ENCODE measurements at places on chromosomes 5 and 9. TPM values are rescaled to one million over a fixed set of nuclear protein-coding genes. Genes with fewer than 3 reads are reported as not detected.

- no peak for DNase-seq
- no peaks in the 10 kb centered on the region for H3K36me3 ChIP-seq
- no peaks in the 10 kb centered on the region for H3K27me3 ChIP-seq
- H3K4me3 ChIP-seq = no peak overlapping the region
- H3K4me1 ChIP-seq = no peaks in the 10 kb centered on the region
- H3K27ac ChIP-seq = no peak overlapping the region
These were observed 50.6 kb downstream of the SIL1 start for GRCh38 chr5:139147483-139148087.

DNA sequence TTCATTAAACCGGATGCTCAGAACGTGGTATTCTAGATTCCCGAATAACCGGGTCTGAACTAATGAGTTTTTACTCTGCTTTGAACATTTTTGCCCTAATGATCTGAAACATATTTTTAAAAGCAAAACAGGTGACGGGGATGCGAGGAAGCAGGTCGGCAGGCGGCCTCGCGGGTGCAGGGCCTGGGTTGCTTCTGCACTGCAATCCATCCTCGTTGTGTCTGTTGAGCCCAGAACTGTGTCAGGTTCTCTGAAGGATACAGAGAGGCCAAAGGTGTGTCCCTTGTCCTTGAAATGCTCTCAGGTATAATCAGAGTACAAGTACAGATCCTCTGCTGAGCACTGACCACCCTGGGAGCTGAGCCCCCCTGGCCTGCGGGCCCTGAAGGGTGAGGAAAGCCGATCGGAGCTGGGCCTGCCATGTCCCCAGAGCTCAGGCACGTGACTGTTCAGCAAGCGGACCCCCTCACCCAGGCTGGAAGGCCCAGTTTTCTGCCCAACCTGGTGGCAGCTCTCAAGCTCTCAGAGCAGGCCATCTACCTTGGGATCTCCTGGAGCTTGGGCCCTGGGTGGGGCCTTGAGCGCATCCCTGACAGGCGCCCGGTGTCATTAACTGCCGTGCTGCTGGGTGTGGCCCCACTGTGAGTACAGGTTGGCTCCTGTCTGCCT, 151.8 kb downstream of the OLFM1 start:
- no peak overlapping the region for H3K4me3 ChIP-seq
- no peaks in the 10 kb centered on the region for H3K27me3 ChIP-seq
- no peaks in the 10 kb centered on the region for H3K4me1 ChIP-seq
- no peak for DNase-seq
- H3K36me3 ChIP-seq = no peaks in the 10 kb centered on the region
- no peak overlapping the region for H3K27ac ChIP-seq

- H3K4me1 ChIP-seq = no peaks in the 10 kb centered on the region
- DNase-seq = no peak
- H3K36me3 ChIP-seq = no peaks in the 10 kb centered on the region
- no peaks in the 10 kb centered on the region for H3K27me3 ChIP-seq
- no peak overlapping the region for H3K27ac ChIP-seq
These were observed 80.3 kb downstream of the GADD45G start for GRCh38 chr9:89684912-89685636.

DNA sequence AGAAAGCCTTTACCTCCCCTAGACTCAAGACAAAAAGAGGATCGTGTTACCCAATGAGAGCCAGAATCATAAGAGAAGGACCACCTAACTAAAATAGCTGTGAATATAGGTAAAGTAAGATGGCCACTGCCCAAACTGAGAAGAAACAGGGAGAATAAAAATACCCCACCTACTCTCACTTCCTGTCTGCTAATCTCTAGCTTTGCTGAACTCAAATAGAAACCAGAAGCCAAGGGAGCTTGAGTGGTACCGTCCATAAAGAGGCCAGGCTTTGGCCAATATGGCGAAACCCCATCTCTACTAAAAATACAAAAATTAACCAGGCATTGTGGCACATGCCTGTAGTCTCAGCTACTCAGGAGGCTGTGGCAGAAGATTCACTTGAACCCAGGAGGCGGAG, 123.0 kb upstream of the FST start:
- H3K36me3 ChIP-seq = no peaks in the 10 kb centered on the region
- no peak overlapping the region for H3K27ac ChIP-seq
- no peaks in the 10 kb centered on the region for H3K27me3 ChIP-seq
- no peaks in the 10 kb centered on the region for H3K4me1 ChIP-seq
- DNase-seq = no peak

GRCh38 chr9:113501129-113501686, 37.7 kb downstream of the RGS3 start:
- H3K4me1 ChIP-seq = peaks cover 21% of the 10 kb centered on the region
- DNase-seq = no peak
- H3K36me3 ChIP-seq = no peaks in the 10 kb centered on the region
- no peaks in the 10 kb centered on the region for H3K27me3 ChIP-seq
- H3K27ac ChIP-seq = no peak overlapping the region

- no peak for DNase-seq
- H3K36me3 ChIP-seq = no peaks in the 10 kb centered on the region
- no peaks in the 10 kb centered on the region for H3K27me3 ChIP-seq
- no peaks in the 10 kb centered on the region for H3K4me1 ChIP-seq
- no peak overlapping the region for H3K4me3 ChIP-seq
These were observed 64.2 kb upstream of the HTR1A start for GRCh38 chr5:64026493-64026892.

DNA sequence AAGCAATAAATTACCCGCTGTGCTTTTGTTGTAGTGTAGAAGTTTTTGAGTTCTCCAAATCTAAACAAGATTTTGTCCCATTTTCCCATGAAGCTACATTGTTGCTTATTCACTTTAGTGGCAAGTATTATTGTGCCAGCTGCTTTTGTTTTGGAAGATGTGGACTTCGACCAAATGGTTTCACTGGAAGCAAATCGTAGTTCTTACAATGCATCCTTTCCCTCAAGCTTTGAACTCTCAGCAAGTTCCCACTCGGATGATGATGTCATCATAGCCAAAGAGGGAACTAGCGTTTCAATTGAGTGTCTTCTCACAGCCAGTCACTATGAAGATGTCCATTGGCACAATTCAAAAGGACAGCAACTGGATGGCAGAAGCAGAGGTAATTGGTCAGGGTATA, 10.9 kb downstream of the MFAP3 start:
- peaks cover 46% of the 10 kb centered on the region for H3K36me3 ChIP-seq
- DNase-seq = no peak

GRCh38 chr5:107203243-107203642, 467.5 kb downstream of the EFNA5 start:
- H3K36me3 ChIP-seq = no peaks in the 10 kb centered on the region
- no peaks in the 10 kb centered on the region for H3K4me1 ChIP-seq
- no peak for DNase-seq
- H3K27me3 ChIP-seq = peaks cover 6% of the 10 kb centered on the region
- no peak overlapping the region for H3K27ac ChIP-seq
- H3K4me3 ChIP-seq = no peak overlapping the region

GRCh38 chr5:62681117-62681850, 102.7 kb downstream of the LRRC70 start:
- DNase-seq = no peak
- no peak overlapping the region for H3K4me3 ChIP-seq
- H3K27ac ChIP-seq = no peak overlapping the region
- H3K4me1 ChIP-seq = no peaks in the 10 kb centered on the region

DNA sequence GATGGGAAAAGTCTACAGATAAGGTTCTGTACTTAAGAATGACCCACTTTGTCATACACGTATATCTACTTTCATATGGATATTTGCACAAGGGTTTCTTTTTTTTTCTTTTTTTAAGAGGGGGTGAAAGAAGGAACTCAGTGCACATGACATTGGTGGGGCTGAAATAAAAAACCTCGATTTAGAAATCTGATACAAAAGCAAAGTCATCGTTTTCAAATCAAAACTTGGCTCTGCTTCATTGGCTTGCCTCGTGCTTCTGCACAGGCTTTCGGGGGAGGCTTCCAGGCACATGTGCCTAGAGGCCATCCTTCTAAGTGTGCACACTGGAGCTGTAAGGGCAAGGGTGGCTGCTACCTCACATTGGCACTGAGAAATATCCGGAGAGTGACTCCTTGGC, 31.1 kb downstream of the PTTG1 start:
- H3K4me3 ChIP-seq = no peak overlapping the region
- no peaks in the 10 kb centered on the region for H3K4me1 ChIP-seq
- no peak overlapping the region for H3K27ac ChIP-seq
- no peak for DNase-seq
- H3K27me3 ChIP-seq = no peaks in the 10 kb centered on the region

DNA sequence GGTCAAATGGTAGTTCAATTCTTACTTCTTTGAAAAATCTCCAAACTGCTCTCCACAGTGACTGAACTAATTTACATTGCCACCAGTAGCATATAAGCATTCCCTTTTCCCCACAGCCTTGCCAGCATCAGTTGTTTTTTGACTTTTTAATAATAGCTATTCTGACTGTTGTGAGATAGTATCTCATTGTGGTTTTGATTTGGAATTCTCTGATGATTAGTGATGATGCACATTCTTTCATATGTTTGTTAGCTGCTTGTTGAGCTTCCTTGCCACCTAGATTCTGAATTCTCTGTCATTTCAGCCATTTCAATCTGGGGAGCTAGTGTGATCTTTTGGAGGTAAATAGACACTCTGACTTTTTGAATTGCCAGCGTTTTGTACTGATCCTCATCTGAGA, 24.0 kb downstream of the CDK20 start:
- no peaks in the 10 kb centered on the region for H3K36me3 ChIP-seq
- no peak overlapping the region for H3K27ac ChIP-seq
- H3K4me3 ChIP-seq = no peak overlapping the region
- H3K27me3 ChIP-seq = peaks cover 9% of the 10 kb centered on the region

DNA sequence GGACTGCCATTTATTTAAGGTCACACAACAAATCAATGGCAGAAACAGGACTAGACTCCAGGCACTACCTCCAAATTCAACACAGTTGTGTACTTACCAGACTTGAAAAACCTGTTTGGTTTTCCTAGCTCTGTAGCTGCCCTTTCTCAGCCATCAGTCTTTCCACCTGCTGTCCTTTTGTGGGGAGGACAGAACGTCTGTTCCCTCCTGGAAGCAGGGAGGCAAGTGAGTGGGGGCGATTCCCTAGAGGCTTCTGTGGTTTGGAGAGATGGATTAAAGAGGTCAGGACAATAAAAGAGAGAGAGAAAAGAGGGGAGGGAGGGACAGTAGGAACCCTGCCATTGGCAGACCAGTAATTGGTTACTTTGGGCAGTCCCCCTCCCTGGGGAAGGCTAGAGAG, 14.7 kb downstream of the ASTN2 start:
- no peaks in the 10 kb centered on the region for H3K4me1 ChIP-seq
- H3K27ac ChIP-seq = no peak overlapping the region
- no peak overlapping the region for H3K4me3 ChIP-seq
- no peak for DNase-seq
- H3K36me3 ChIP-seq = no peaks in the 10 kb centered on the region

DNA sequence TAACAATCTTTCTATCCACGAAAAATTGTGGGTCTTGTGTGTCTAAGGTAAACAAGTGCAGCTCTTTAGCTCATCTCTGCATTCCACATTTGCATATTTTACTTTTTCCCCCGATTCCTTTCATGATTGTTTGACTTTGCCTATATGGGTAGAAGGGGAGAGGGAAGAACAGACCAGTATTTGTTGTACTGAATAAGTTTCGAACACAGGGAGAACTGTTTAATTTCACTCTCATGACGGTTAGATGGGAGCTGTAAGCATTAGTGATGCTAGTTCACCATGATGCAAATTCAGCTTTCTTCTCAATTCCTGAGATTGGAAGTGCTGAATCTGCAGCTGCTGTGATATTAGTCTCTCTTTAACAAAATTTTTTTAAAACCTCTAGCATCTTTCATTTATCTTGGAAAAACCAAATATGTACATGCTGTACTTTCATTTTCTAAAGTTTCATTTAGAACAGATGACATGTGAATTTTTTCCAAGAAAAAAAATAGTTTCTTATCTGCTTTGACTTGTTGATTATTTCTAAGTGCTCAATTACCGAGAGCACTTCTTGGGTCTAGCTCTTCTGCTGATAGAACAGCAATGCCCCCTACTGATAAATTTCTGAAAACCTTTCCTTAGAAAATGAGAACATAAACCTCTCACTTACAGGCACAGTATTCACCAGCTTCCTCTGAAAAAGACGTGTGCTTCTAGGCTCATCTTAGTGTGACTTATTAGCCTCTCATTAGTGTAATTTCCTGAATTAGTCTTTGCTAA, 149.5 kb downstream of the BAAT start:
- no peak overlapping the region for H3K4me3 ChIP-seq
- H3K27me3 ChIP-seq = no peaks in the 10 kb centered on the region
- DNase-seq = no peak
- H3K27ac ChIP-seq = no peak overlapping the region

DNA sequence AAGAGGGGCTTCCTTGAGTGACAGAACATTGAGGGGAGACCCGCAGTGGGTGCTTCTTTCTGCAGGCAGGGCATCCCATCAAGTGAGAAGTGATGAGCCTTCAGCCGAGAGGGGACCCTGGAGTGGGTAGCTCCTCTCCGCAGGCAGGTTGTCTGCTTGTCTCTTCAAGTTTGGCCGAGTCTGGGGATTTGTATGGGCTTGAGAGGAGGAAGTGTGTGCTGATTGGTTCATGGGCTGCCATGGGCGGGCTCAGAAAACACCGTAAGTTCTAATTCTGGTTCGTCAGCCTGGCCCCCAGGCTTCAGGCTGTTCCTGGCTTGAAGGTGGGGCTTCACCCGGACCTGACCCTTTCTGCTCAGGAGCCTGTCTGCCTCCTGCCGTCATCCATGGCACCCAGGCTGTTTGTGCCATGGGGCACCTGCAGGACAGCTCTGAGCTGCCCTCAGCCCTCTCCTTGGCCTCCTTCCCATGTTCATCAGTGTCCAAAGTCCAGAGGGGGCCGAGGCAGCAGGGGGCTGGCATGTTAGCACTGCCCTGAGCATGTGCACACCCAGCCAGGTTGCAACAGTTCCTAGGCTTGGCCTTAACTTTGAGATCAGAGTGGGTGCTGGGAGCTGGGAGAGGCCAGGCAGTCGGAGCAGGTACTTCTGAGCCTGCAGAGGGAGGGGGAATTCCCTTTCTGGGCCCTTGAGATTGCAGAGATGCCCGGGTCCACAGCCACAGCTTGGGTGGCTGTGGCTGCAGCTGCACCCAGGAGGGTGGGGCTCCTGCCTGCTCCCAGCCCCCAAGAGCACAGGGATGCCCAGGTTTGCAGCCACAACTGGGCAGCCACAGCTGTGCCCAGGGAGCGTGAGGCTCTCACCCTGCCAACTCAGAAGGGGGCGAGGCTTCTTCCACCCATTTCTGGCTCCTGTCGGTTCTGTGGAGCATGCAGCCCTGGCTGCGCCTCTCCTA, 13.5 kb upstream of the DHFR start:
- H3K4me3 ChIP-seq = no peak overlapping the region
- peaks cover 55% of the 10 kb centered on the region for H3K36me3 ChIP-seq
- no peak overlapping the region for H3K27ac ChIP-seq
- H3K4me1 ChIP-seq = peaks cover 3% of the 10 kb centered on the region
- no peak for DNase-seq

- no peaks in the 10 kb centered on the region for H3K27me3 ChIP-seq
- H3K4me1 ChIP-seq = no peaks in the 10 kb centered on the region
- H3K36me3 ChIP-seq = no peaks in the 10 kb centered on the region
- no peak overlapping the region for H3K27ac ChIP-seq
- no peak for DNase-seq
These were observed 55.4 kb upstream of the TBC1D2 start for GRCh38 chr9:98310752-98311392.

The IFNA21 gene
- not detected for total RNA-seq

The CRHBP gene
- not detected for total RNA-seq

The PALM2AKAP2 gene
- not detected for total RNA-seq

The PIP5K1B gene
- total RNA-seq = 0.73 TPM

The DRD1 gene
- not detected for total RNA-seq

The IRX1 gene
- total RNA-seq = not detected

The FYB1 gene
- 340 TPM for total RNA-seq

The ARAP3 gene
- 13.9 TPM for total RNA-seq

The EGFLAM gene
- not detected for total RNA-seq

The DMGDH gene
- total RNA-seq = 2.4 TPM

The CEL gene
- 0.42 TPM for total RNA-seq

The FAXDC2 gene
- 1.4 TPM for total RNA-seq

The GPX3 gene
- 1.1 TPM for total RNA-seq

The TUBB4B gene
- total RNA-seq = 121 TPM

The CAVIN4 gene
- total RNA-seq = 0.21 TPM

Data from natural killer cell (primary cell).